ENCODE measurements at places on chromosomes 5 and 9.

- DNase-seq, result no peak
These were observed 764.3 kb downstream of the MTRR start for GRCh38 chr5:8633259-8633658.

GRCh38 chr9:136527721-136528710, 17.8 kb downstream of the NOTCH1 start:
- no peak for DNase-seq

- DNase-seq, result no peak
These were observed 3.8 kb downstream of the NOL6 start for GRCh38 chr9:33469891-33470290.

DNA sequence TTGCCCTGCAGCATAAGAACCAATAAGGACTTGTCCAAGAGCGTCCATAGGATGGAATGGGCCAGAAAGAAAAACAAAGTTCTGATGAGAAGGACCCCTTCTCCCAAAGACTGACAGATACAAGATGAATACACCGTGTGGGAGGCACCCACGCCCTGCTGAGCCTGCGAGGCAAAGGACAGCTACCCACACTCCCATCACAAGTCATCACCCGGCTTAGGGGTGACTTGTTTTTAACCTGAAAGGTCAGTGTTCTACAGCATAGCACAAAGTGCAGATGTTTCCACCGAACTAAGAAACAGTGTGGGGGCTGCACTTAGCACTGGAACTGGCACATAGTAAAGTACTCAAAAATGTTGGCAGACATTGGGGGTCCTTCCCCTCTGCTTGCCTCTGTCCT, 13.9 kb downstream of the TNIP1 start:
- no peak for DNase-seq

DNA sequence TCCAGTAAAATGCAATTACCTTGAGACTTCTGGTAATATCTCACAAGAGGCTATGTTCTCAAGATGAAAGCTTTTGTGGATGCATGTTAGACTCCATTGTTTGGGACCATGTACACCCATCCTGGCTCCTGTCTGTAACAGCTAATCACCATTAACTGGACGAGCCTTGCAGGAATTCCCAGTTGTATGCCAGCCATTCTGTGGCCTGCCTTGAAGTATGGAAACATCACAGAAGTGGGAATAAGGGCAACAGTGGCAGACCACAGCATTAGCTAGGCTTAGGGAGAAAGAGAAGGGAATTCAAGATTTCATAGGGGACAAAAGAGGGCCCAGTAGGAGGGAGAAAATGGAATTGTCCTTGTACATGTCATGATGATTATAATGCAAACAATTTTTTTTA, 79.0 kb downstream of the RORB start:
- no peak for DNase-seq

- DNase-seq, result no peak
These were observed 784.6 kb upstream of the ZNF608 start for GRCh38 chr5:125530833-125531615.

- no peak for DNase-seq
These were observed 3.1 kb upstream of the FAM53C start for GRCh38 chr5:138334867-138335447.

DNA sequence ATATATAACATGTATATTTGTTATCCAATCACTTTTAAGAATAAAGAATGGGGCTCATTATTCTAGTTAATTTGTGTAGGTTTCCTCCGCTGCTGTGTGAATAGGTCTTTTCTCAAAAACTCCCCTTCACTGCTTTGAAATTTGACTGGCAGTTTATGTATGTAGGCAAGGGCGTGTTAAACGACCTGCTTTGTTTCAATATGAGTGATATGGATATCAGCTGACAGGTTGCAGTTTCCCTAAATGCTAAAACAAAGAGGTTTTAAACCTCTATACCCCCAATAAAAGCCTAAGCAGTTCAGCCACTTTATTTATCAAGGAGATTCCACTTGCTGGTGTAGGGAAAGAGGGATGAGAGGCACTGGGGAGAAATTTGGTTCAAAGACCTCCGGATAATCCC, 159.6 kb downstream of the TMEM167A start:
- DNase-seq, result no peak

Measured in amniotic stem cell (primary cell).